Muscle of back (tissue), 13 donors: ENCODE measurements at places on chromosomes 2 and 18. TPM values are rescaled to one million over a fixed set of nuclear protein-coding genes. Genes with fewer than 3 reads are reported as not detected.

CYP1B1 gene
- 3.5 TPM for polyA plus RNA-seq

HOXD12 gene
- polyA plus RNA-seq, result not detected

TLX2 gene
- 0.08 TPM for polyA plus RNA-seq

APCDD1 gene
- 33.4 TPM for polyA plus RNA-seq

LIMS3 gene
- 2.6 TPM for polyA plus RNA-seq

ADCYAP1 gene
- 0.79 TPM for polyA plus RNA-seq

OTOF gene
- polyA plus RNA-seq, result 10.4 TPM

GAREM1 gene
- 8.3 TPM for polyA plus RNA-seq

TUBA3E gene
- polyA plus RNA-seq, result not detected

TRIM43 gene
- polyA plus RNA-seq, result not detected

ASB1 gene
- 43.0 TPM for polyA plus RNA-seq

FAM124B gene
- 7.4 TPM for polyA plus RNA-seq

PDE11A gene
- 0.48 TPM for polyA plus RNA-seq

LONRF2 gene
- 1.2 TPM for polyA plus RNA-seq

FABP1 gene
- not detected for polyA plus RNA-seq
